ENCODE measurements at places on chromosomes 3 and 15. TPM values are rescaled to one million over a fixed set of nuclear protein-coding genes. Genes with fewer than 3 reads are reported as not detected.

Gene SCAMP2
- 13.5 TPM for total RNA-seq

Gene DNAJA4
- total RNA-seq = 3.5 TPM

Gene BCL2A1
- 2.7 TPM for total RNA-seq

Gene SKOR1
- 0.09 TPM for total RNA-seq

Gene KIF23
- total RNA-seq = 9.7 TPM

Gene ERICH6
- not detected for total RNA-seq

Gene KY
- 0.28 TPM for total RNA-seq

Gene GOLGA8N
- 4.4 TPM for total RNA-seq

Gene RARB
- total RNA-seq = 10.3 TPM

Gene CTDSPL
- total RNA-seq = 22.2 TPM

Gene CATSPER2
- 0.37 TPM for total RNA-seq

Gene BNC1
- 7.3 TPM for total RNA-seq

Gene AHSG
- not detected for total RNA-seq

Gene MESP1
- total RNA-seq = 0.28 TPM

Gene TPRG1
- 0.43 TPM for total RNA-seq

Gene MNS1
- 1.1 TPM for total RNA-seq

Gene CCDC191
- total RNA-seq = 1.8 TPM

Gene PLA2G4E
- not detected for total RNA-seq

Gene SMARCC1
- total RNA-seq = 27.7 TPM

Gene HRH1
- 37.0 TPM for total RNA-seq

Gene GTF2E1
- total RNA-seq = 21.3 TPM

Gene AGTR1
- total RNA-seq = 2.9 TPM

Gene P2RY13
- total RNA-seq = not detected

Gene PATL2
- 0.43 TPM for total RNA-seq

Gene NRG4
- not detected for total RNA-seq

Gene LSMEM2
- not detected for total RNA-seq

Gene GJD2
- total RNA-seq = not detected

Gene MUC20
- total RNA-seq = 0.74 TPM

Gene ZNF106
- 76.9 TPM for total RNA-seq

Gene THAP10
- 1.0 TPM for total RNA-seq

Gene OR5H14
- total RNA-seq = not detected

Gene SPINK8
- total RNA-seq = not detected

Gene CDHR4
- under 0.01 TPM for total RNA-seq

All from smooth muscle cell of bladder (primary cell).